NCI-H1048 (cell line): ENCODE measurements at places on chromosomes 3 and 15.
A peak's percentile ranks its signal among the peaks of the same experiment; 100 is the strongest.

DNA sequence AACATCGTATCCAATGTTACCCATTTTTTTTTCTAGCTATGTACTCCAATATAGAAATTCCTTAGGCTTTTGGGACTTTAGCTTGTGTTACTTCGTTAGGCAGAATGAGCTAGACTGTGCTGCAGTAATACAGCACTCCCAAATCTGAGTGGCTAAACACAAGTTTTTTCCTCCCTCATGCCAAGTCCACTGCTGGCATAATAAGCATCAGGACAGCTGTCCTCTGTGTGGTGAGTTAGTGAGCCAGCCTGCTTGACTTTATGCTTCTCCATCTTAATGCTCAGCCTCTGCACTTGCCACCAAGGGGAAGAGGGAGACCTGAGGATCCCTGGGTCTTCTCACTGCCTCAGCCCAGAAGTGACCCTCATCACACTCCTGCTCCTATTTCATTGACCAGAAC lies 18.2 kb upstream of the ACOX2 start:
- no peak for DNase-seq

- no peak for DNase-seq
Observed at GRCh38 chr15:66743703-66744536, 41.9 kb downstream of the SMAD6 start.

DNA sequence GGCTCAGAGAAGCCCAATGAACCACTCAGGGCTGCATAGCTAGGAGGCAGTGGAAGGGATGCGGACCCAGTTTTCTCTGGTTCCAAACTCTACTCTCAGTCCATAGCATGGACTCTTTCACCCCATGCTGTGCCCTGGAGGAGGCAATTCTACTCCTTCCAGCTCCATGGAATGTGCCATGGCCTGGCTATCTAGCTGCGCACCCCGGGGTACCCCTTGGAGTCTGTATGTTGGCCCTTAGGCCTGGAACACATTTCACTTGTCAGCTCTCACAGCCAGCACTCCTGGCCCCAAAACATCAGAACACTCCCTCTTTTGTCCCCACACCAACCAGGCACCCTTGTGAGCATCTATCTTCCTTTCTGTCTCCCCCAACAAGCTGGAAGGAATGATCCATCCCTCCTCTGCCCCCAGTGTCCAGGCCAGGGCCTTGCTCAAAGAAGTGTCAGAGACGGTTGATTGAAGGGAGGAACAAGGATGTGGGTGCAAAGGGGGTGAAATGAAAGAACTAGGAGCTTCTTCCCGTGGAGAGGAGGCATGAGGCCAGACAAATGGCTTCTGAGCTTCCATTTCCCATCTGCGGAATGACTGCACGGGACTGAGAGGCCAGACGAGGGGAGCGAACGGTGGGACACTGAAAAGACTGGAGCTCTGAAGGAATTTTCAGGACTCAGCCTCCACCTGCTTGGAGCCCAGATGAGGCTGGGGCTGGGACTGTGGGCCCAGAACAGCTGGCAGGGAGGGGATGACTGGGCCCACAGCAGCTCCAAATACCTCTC lies 2.8 kb downstream of the PRSS50 start:
- no peak for DNase-seq

- DNase-seq, result no peak
Observed at GRCh38 chr3:134216191-134216764, 34.4 kb downstream of the RYK start.

GRCh38 chr15:91981821-91982800 lies 128.6 kb downstream of the SLCO3A1 start:
- DNase-seq, result no peak

GRCh38 chr15:57041416-57041815 lies 123.0 kb downstream of the TCF12 start:
- no peak for DNase-seq

DNA sequence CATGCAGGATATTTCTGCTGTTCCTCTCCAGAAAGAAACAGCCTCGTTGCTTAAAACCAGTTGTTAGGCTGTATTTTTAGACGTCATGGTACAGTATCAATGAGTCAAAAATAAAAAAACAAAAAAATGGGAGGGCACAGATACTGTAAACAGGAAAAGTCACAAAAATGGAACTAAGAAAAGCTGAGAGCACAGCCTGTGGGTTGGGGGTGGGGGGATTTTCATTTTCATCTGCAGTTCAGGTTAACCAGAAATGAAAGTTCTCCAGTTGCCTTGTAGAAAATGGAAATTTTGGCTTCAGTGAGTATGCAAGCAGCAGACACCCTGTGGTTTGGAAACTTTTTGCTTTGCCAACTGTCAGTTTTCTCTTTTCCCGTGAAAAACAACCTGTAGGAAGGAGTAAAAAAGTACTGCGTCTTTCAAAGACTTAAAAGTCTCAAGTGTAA lies 59.0 kb downstream of the FRMD4B start:
- DNase-seq, result no peak

DNA sequence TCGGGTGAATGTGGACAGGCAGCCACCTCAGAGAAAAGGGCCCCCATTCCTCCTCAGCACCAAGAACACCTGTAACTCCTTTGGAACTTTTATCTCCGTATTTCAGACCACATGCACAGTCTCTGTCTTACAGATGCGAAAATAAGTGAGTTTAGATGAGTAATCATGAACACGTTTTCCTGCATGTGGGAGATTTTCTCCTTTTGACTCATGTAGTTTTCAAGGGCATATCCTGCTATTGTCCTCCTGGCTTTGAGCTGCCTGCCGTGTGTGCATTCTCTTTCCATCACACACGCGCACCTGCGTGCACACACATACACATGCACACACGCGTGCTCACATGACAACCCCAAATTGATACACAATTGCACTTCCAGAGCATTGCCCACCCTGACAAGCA lies 239.2 kb downstream of the GABRG3 start:
- DNase-seq, result no peak

DNA sequence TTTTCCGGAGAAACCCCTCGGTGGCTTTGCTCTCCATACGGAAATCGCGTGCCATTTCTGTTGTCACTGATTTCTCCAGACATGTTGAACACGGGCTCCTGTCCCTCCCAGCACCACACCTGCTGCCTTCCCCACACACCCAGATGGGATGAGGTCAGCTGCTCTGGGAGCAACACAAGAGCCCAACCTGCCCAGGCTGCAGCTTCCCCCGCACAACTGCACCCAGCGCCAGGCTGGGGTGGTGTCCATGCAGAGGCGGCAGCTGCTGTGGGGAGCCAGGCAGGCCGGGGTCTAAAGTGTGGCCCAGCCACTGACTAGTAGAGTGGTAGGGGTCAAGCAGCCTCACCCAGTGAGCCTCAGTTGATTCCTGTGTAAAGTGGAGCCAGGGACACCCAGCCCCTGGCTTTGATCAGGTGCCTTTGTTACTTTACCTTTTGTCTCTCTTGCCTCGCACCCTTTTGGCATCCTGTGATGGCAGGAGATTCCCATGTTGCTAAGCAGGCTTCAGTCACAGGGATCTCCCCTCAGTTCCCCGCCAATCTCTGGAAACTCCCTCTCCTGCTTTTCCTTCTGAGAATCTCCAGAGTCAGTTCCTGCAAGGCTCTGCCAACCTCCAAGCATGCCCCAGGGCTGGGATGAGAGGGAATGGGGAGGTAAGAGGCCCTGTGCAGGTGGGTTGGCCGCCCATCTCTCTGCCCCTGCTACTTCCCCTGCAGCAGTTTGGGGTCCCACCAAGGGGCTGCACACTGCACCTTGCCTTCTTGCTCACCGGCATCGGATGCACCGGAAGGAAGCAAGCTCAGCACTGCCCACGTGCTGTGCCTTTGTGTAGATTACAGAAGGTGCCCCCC lies 91.8 kb upstream of the ALDH1A3 start:
- no peak for DNase-seq

DNA sequence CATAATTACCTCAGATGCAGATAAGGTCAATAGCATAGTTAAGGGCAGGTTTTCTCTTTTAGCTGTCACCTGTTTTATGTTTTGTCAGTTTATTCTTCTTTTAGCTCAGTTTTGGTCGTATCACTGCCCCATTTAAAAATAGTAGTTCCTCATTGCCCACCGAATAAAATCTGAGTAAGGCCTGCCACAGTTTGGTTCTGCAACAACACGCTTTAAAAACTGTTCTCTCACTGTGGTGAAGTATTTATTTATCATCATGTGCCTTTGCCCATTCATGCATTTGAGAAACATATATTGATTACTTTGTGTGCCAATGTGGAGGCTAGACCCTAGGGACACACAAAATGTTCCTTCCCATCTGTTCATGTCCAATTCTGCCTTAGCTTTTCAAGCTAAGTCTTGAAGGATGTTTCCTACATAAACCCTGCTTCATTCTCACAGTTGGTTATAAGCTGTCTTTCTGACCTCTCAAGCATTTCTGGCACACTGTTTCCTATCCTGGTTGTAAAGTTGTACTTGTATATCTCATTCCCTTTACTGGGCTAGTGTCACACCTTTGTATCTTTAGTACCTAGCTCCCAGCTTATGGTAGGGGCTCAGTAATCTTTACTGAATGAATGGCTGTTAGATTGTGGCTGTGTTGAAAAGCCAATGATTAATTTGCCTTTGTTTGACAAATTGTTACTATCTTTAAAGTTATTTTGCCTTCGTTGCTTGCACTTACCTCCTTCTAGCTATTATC lies 23.9 kb downstream of the AKAP13 start:
- DNase-seq, result no peak

GRCh38 chr15:80153900-80154299 lies 1.1 kb downstream of the FAH start:
- DNase-seq, result no peak

- DNase-seq, result no peak
Observed at GRCh38 chr3:57048052-57048671, 12.3 kb upstream of the SPATA12 start.

DNA sequence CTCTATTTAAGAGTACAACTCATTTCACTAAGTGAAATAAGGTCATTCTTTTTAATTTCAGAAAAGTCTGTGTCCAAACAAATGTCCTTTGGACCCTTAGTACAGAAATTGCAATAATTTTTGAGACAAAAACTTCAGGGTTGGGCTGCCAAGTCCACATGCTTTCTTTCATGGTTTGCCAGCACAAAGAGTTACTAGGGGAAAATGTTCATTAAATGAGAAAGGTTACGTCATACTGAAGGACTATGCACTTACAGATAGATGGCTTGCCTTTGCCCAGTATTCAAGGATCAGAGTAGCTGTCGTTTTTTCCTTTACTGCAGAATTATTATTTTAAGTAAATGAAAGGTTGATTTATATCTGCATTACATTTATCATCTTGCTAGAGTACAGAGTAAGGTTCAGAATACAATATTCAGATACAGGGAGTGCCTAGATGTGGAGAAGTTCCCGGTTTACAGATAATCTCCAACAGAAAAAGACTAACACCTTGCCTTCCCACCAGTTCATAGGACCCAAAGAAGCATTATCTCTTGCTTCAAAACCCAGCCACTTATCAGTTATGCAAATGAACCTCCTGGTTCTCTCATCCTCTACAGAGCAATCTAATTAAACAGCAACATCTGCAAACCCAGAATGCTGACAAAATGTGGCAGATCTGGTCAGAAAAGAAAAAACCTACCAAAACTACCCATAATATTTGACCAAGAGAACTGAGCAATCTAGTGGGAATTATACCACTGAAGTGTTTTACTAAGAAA lies 179.3 kb downstream of the FRMD5 start:
- no peak for DNase-seq

GRCh38 chr3:23649448-23649847 lies 156.3 kb upstream of the UBE2E1 start:
- DNase-seq, result no peak

GRCh38 chr3:138417559-138417982 lies 16.8 kb upstream of the ESYT3 start:
- peak; percentile 54 for DNase-seq

DNA sequence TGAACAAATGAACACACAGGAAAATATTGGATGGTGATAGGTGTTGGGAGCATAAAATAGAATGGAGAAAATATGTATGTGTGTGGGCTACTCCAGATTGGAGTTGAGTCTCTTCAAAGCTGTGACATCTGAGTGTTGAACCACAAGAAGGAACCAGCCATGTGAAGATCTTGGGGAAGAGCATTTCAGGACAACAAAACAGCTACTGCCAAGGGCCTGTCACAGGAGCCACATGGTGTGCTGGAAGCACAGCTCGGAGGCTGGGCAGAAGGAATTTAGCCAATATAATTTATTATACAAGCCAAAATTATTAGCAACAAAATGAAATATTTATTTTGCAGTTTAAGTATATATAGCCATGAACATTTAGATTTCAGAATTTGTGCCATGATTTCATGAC lies 108.3 kb upstream of the FGF7 start:
- DNase-seq, result no peak

DNA sequence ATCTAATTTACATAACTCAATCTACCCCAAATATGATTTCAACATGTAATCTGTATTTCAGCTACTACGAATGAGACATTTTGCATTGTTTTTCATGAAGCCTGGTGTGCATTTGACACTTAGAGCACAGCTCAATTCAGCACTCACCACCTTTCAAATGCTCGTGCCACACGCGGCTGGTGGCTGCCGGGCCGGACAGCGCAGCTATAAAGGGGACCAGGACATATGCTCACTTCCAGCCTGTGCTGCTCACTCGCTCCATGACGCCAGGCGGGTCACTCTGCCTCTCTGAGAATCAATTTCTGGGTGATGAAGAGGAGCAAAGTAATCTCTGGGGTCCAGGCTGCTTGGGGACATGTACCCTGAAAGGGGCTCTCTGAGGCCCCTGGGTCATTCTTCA lies 93.1 kb downstream of the WNT7A start:
- no peak for DNase-seq

GRCh38 chr3:196273655-196274054 lies 13.9 kb downstream of the PCYT1A start:
- DNase-seq, result no peak

DNA sequence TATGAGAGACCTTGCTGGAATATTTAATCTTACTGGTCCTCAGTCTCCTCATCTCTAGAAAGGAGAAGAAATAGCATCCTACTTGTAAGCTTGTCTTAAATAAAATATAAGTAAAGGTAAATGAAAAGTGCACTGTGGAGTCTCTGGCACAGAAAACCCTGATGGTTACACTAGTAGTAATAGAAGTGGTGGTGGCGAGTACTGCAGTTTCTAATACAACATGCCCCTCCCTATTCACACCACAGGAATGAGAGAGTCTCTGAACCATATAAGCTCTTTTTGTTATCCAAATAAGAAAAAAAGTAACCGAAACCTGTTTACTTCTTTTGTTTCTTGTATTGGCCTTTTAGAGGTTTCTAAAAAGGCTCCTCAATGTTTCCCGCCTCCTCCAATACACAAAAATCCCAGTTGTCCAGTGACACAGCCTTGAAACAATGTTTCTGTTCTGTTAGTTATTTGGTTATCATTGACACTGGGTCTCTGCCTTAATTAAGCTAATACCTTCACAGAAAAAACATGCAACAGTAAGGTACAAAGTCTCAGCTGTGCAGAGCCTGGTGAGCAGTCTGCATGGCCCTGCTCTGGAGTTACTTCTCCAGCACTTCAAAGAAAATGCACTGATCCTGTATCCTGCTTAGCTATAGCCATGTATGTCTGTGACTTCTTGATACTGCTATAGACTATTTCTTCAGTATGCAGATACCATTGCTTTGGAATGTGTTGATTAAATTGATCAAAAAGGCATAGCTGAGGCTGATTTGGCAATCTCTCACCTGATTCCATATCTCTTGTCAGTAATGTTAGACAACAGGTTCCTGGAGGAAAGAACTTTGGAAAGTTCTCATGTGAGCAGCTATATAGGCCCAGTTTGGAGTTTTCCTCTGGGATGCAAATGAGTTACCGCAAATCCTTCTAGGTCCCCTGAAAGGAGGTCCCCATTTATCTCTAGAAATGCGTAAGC lies 315.6 kb upstream of the IL12A start:
- no peak for DNase-seq

GRCh38 chr3:163878396-163878795 lies 1199.9 kb downstream of the SI start:
- no peak for DNase-seq
